ENCODE measurements at places on chromosomes 4 and X.
A peak's percentile ranks its signal among the peaks of the same experiment; 100 is the strongest.

GRCh38 chrX:40439625-40440532 is 140.9 kb upstream of the ATP6AP2 start:
- DNase-seq = no peak

DNA sequence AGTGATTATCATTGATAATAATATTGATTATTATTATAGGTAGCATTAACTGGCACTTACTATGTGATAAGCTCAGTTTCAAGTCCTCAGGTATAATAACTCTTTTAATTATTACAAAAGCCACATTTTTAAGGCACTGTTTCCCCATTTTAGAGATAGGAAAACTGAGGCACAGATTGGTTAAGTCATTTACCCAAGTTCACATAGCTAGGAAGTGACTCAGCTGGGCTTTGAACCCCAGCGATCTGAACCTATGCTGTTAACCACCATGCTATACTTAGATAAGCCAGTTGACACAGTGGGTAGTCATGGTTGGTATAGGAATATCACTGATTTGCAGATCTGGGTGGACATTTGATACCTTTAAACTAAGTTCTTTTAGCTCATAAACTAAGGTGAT is 110.4 kb downstream of the FRAS1 start:
- DNase-seq = no peak

GRCh38 chrX:57822398-57822797 is 87.9 kb downstream of the ZXDA start:
- DNase-seq = no peak

GRCh38 chr4:113112338-113112978 is 63.0 kb downstream of the ANK2 start:
- no peak for DNase-seq

DNA sequence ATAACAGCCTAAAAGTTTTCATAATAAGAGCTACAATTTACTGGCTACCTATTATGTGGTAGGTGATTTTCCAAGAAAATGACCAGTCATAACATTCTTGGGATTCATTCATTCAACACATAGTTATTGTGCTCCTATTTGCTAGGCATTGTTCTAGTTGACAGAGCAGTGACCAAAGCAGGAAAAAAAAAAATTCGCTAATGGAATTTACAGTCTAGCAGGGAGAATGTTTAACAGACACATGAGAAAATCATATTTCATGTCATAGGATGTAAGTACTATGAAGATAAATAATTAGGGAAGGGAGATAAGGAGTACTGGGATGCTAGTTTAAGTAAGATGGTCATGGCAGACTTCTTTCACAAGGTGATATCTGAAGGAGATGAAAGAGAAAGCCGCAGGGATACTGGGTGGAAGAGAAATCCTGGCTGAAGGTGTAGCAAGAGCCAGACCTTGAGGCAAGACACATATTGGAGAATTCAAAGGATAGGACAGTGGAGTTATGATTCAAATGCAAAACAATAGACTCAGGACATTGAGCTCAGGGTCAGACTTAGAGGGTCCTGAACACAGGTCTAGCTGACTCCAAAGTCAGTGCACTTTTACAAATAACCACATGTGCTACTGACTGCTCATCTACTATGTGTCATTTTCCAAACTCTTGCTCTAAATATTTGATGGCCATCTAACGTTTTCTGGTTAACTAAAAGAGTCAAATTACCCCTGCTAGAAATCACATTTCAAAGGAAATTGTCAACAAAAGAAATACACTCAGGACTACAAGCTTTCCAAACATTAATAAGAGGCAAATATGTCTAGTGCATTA is 20.4 kb downstream of the SPCS3 start:
- no peak for DNase-seq

GRCh38 chr4:168757500-168757899 is 252.6 kb downstream of the CBR4 start:
- DNase-seq = no peak

DNA sequence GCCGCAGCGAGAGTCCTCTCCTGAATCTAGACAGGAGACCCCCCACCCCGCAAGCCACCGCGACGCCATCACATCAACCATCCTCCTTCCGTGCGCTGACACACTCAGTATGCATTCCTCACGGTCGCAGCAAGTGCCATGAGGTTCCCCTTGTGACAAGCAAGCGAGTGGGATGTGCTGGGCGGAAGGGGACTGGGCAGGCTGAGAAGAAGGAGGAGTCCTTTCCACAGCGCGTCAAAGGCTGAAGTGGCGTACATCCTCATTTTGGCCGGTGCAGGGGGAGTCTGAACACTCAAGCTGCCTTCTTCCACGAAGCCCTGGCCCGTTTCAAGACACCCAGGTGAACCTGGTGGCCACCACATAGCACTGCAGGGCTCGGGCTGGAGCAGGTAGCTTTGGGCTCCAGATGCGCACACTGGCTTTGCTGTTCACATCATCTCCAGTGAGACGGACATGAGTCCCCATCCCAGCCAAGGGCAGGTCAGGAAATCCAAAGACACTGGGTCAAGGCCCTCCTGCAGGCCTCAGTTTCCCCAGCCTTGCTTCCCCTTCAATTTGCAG is 30.4 kb downstream of the CCNQ start:
- no peak for DNase-seq

- no peak for DNase-seq
Measured at GRCh38 chrX:13082206-13083065, 38.0 kb upstream of the FAM9C start.

GRCh38 chr4:169583563-169583962 is 28.8 kb downstream of the NEK1 start:
- no peak for DNase-seq

GRCh38 chr4:2290974-2291704 is 29.2 kb upstream of the MXD4 start:
- DNase-seq = peak; percentile 22

DNA sequence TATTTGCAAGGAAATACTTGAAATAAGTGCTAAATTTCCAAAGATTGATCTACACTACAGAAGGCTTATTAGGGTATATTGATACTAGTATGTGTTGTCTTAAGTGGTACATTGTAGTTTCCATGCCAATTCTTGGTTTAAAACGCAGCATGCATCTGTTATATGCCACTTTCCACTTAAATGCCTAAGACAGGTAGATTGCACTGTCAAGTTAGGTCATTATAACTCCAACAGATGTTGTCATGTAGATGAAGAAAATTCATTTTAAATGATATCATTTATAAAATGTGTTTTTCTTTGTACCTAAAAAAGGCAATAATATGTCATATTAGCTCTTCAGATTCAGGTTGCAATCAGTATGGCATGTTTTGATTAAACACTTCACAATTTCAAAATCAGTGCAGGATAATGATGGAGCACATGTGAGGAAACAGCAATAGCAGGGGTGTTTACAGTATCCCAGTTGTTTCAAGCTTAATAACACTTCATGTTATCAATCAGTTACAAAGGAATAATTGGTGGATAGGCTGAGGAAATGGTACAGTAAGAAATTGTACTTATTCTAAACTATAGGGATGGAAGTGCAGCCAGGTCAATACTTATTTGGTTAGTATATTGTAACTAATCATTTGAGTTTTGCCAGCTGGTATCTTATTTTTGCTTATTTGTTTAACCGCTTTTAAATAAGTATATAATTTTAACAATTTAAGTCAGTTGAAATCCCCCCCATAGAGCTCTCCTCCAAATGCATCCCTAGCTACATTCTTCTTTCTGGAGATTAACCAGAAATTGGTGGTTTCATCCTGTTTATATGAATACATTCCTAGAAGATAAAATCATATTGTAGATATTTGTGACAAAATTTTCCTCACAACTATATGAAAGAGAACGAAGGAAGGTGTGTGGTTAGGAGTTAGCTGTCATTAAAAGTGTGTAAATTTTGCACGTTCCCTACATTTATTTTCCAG is 454.4 kb upstream of the ATOH1 start:
- no peak for DNase-seq

DNA sequence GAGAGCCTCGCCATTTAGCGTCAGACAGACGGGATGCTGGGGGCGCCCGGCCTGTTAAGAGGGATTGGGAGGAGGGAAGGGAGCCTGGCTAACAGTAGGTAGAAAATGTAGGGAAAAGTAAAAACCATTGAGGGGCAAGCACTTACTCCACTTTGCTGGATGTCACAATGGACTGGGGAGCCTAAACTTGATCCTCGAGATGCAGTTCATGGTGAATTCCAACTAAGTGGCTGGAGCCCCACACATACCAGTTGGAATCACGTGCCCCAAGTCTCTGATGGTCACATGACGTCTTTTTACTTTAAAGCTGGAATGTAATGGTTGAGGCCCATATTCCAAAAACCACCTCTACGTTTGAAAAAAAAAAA is 1.5 kb downstream of the PLS3 start:
- no peak for DNase-seq
